Activated T-helper 1 cell treated with anti-CD3 and anti-CD28 coated beads, Interleukin-2, amount 50 U/mL, for 16 hours (primary cell): ENCODE measurements at places on chromosomes 11 and 22.
A peak's percentile ranks its signal among the peaks of the same experiment; 100 is the strongest.

DNA sequence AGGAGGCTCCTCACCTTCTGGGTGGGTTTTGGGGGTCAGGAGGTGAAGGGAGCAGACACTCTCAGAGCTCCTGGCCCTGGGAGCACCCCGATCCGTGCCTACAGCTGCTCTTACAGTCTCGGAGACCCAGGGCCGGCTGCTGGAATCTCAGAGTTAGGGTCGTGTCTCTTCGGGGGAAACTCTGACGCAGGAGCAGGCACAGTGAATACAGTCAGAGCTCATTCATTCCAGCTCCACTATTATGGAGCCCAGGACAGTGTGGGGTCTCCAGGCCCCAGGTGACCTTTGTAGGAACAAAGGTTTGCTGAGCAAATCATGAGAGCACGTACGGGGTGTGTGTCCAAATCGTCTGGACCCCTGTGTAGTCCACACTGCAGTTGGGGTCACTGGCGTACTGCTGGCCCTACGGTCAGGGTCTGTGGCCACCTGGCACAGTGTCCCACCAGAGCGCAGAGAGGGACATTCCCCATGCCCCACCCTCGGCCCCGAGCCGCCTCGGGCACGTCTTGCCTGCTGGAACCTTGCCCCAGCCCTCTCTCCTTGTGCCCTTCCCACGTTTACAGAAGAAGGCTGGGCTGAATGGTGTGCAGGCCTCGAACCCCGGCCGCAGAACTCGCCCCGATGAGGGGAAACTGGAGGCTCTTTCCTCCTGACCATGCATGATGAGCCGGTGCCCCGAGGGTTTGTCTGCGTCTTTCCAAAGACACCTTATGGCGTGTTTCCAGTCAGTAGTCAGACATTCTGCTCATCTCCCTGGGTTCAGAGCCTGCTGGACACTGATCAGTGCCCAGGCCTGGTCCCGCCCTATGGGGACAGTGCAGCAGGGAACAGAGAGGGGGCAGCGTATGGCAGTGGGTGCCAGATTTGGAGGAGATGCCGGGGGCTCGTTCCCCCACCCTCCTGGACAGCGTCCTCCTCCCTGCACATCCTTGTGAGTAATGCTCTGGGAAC, 1166.6 kb downstream of the BRD1 start:
- no peak for DNase-seq

GRCh38 chr11:68934666-68935065, 31.0 kb downstream of the IGHMBP2 start:
- no peak for DNase-seq

DNA sequence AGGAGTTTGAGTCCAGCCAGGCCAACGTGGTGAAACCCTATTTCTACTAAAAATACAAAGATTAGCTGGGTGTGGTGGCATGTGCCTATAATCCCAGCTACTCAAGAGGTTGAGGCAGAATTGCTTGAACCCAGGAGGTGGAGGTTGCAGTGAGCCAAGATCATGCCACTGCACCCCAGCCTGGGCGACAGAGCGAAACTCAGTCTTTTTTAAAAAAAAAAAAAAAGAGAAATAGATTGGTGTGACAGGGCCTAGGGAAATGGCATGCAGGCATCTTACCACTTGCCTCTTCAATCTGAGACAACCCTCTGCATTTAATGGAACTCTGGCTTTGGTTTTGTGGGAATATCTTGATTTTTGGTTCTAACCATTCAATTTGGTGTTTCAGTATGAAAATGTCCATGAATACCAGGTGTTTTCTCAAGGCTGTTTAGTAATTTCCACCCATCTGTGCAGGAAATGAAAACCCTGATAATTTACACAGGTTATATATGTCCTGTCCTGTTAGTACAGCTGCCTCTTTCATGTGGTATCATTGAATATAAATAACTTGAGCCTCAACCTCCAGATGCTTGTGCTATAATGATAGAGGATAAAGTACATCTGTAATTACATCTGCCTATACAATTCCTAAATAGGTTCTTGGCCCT, 8.4 kb downstream of the XBP1 start:
- no peak for DNase-seq

GRCh38 chr22:29145321-29146072, 60.2 kb upstream of the EMID1 start:
- DNase-seq = no peak

GRCh38 chr11:79269611-79270307, 171.1 kb downstream of the TENM4 start:
- no peak for DNase-seq

- DNase-seq = no peak
These were observed 8.8 kb upstream of the MYRF start for GRCh38 chr11:61743486-61744095.

DNA sequence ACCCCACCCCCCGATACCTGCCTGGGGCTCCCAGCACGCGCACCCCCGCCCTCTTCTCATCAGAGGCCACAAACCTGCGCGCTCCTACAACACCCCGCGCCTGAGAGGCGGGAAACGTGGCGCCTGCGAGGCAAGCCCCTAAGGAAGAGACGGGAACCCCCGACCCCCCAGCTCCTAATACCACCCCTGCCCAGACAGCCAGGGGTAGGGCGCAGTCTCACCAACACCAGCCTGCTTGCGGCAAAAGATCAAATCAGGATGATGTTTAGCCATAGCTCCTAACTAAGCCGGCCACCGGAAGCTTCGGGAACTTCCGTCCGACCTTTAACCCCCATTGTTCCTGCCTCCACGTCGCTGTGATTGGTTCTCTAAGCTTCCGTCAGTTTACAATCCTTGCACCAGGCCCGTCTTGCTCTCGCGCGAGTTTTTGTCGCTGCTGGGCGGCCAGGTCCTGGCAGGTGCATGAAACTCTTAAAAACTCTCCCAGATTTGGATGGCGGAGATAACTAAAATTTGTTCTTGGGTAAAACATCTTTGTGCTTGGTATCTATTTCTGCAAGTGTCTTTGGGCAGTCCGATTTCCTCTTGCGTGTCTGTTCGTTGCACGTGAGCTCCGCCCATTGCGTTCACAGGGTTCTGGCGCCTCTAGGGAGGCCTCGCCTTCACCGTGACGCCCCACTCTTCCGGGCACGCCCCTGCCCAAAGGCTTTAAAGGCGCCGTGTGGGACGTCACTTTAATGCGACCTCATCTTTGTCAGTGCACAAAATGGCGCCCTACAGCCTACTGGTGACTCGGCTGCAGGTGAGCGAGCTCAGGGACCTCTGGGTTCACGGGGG, at the start of the genes ACO2 and PHF5A:
Gene ACO2 (plus strand): TSS at position 737 of the 837 bp plus-strand sequence. CDS start 30 bp downstream, at position 767.
Gene PHF5A (minus strand): TSS at position 312 of the 837 bp plus-strand sequence. CDS start 39 bp downstream, at position 273.
- peak; percentile 97 for DNase-seq

- DNase-seq = no peak
These were observed 404.1 kb downstream of the TBC1D22A start for GRCh38 chr22:47166446-47167016.

DNA sequence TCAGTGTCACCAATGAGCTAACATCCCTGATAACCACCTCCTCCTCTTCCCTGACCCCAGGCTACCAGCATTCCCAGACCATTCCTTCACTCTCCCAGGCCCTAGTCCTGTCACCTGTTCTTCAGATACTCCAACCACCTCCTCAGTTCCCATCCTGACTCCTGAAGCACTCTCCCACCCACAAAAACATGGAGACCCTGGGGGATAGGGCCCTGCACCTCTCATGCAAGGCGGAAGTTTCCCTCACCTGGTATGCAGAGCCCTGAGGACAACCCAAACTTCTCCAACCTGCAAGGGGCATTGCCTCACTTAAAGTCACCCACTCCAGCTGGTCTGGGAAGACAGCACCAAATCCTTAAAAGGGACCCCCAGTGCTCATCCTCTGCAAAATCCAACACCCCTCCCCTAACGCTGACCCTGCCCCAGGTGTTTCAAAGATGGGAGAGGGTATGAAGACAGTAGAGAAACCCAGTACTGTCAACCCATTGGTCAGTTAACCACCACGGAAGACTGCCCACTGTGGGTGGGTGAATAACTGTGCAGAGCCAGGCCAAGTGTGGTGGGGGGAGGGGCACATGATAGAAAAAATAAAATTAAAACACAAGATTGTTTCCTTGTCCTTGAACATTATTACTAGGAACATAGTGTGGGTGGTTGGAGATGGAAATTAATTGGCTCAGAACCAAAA, 1.4 kb downstream of the TNKS1BP1 start:
- no peak for DNase-seq

- no peak for DNase-seq
These were observed 65.4 kb downstream of the MICAL2 start for GRCh38 chr11:12175694-12176241.

DNA sequence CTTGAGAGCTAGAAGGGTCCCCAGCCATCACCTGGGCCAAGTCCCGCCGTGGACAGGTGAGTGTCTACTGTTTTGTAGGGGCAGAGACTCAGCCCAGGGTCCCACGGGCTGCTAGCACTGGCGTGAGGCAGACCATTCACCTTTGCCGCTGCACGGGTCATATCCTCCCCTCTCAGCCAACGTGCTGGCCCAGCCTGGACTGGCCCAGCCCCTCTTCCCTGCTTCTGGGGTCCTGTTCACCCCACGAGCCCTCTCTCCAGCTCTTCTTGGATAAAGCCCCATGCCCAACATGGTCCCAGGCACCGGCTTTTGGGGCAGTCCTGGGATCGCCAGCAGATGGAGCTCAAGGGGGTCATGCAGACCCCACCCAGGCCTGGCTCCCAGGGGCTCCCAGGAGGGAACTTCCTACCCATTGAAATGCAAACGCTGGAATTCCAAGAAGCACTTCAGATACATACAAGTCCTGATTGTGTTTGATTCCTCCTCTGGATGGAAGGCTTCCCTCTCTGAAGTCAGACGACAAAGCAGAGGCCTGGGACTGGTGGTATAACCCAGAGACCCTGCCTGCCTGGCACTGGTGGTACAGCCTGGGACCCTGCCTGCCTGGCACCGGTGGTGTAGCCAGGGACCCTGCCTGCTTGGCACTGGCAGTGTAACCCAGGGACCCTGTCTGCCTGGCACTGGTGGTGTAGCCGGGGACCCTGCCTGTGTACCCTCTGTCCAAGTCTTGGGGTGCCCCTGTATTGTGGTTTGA, 8.9 kb upstream of the SEPTIN5 start:
- no peak for DNase-seq

- DNase-seq = no peak
These were observed 868.6 kb downstream of the METTL15 start for GRCh38 chr11:28976801-28977145.

DNA sequence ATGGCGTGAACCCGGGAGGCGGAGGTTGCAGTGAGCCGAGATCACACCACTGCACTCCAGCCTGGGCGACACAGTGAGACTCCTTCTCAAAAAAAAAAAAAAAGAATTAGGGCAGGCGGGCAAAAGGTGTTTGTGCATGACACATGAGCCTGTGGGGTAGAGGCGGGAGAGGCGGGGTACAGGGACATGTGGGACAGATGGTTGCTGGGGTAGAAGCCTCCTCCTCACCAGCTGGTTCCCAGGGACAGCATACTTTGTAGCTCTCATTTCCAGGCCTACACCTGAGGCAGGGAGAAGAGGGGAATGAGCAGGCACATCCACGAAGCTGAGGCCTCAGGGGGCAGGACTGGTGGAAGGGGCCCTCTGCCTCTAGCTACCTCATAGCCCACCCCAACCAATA, 23.7 kb downstream of the YWHAH start:
- DNase-seq = no peak

- no peak for DNase-seq
These were observed 458.8 kb downstream of the BUD13 start for GRCh38 chr11:116314006-116314405.

DNA sequence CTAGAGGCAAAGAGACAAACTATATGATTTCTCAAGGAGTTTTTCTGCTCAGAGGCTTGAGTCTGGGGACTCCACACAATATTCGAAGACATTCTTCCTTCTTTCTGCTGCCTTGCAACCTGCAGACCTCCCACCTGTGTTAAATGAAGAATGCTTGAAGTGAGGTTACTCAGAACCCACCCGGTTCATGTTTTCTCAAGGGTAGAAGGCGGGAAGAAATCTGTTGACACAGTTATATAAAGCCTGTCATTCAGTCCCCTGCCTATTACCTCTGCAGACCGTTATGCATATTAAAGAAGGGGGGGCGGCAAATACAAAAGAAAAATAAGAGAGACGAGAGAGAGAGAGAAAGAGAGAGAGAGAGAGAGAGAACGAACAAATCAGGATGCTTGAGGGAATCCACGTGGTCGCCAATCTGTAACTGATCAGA, 2.2 kb upstream of the KMT2A start:
- DNase-seq = no peak

DNA sequence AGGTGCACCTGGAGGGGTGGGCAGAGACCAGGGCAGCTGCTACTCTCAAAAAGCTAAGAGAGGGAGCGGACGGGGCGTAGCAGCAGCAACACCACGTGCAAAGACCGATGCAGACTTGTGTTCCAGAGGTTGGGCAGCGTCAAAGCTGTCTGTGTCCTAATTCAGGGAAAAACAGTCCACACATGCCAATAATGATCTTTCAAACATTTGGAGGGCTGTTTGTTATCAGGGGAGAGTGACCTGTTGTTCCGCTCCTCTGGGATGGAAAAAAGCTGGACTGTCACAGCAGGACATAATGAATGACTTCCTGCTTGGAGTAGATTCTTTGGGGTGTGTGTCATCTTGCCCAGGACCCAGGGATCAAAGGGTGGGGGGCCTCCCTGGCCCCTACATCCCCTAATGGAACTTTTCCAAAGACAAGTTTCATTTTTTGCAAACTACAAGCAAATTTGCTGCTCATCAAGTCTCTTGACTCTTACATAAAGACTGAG, 6.2 kb upstream of the FBLN1 start:
- DNase-seq = no peak

DNA sequence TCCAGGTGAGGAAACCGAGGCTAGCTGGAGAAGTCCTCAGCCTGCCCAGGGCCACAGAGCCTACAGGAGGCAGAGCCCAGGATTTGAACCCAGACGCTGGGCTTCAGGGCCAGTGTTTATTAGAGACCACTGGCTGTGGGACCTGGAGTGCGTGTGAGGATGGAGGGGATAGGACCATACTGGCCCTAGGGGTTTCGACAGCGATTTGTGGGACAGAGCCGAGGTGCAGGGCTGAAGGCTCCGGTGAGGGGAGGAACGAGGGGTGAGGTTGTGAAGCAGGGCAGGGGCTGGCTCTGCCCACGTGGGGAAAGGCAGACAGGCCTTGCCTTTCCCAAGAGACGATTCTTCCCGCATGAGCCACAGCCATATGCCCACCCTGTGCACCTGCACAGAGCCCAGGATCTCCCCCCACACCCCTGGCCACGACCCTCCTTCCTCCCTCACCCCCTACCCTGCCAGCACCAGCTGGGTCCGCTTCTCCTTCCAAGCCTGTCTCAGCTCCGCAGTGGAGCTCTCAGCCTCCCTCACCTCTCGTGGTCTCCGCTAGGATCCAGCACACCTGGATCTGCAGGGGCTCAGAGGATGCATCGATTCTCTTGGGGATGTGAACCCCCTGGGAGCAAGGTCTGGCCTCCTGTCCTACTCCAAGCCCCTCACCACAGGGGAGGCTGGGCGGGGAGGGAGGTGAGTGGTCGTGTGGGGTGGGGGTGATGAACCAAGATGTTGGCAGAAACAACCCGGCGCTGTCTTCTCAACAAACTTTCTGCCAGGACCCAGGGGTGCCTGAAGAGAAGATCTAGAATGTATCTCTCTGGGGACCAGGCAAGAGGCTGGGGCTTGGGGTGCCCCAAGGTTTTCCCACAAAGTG, 58.4 kb downstream of the RTL6 start:
- DNase-seq = no peak

DNA sequence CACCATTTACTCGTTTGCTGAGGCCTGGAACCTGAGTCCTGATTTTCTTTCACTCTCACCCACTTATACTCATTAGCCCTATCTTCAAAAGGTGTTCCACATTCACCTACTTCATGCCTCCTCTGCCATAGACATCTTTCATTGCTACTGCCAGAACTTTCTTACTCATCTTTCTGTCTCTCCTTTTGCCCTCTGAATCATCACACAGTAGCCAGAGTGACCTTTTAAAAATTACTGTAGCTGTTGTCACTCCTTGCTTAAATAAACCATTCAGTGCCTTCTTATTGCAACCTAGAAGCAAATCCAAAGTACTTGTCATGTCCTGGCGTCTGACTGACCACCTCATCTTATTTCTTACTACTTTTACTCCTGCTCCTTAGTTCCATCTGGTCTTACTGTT, 38.2 kb downstream of the ATXN10 start:
- DNase-seq = no peak
